ENCODE measurements at places on chromosomes 1 and 21.
A peak's percentile ranks its signal among the peaks of the same experiment; 100 is the strongest.

DNA sequence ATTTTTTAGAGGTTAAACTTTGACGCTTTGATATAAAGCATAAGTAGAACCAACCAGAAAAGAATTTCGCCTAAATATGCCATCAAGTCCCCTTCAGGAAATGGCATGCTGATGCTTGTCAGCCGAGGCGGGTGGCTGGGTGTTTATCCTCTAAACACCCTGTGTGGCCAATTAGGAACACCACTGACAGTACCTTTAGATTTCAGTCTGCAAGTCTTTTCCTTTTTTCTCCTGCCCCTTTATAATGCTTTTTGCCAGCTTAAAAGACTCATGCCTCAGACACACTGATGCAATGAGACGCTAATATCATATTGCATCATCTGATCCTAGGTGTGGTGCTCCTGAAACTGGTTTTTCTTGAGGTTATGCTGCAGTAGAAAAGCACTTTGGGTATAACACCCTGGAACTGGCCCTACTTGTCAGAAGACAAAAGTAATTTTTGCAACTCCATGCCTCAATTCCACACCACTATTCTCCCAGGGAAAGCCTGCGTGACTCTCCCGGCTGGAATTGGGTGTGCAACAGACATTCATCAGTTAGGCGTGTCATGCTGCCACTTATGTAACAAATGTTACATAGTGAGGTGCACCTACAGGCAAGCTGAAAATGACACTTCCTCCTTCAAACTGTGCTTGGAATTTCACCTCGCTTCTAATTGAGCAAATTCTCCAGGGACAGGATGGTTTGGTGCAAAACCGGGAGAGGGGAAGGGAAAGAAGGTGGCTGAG is 2.0 kb upstream of the RCC2 start:
- H3K4me1 ChIP-seq = peaks cover 13% of the 10 kb centered on the region
- H3K4me3 ChIP-seq = no peak overlapping the region
- DNase-seq = no peak
- peaks cover 3% of the 10 kb centered on the region for H3K36me3 ChIP-seq

GRCh38 chr1:231931146-231931545 is 304.6 kb downstream of the DISC1 start:
- H3K36me3 ChIP-seq = no peaks in the 10 kb centered on the region
- H3K4me1 ChIP-seq = peaks cover 48% of the 10 kb centered on the region
- no peak for DNase-seq
- no peak overlapping the region for H3K4me3 ChIP-seq

GRCh38 chr1:1806890-1807289 is 28.6 kb upstream of the NADK start:
- no peaks in the 10 kb centered on the region for H3K4me1 ChIP-seq
- no peak overlapping the region for H3K27ac ChIP-seq
- H3K4me3 ChIP-seq = no peak overlapping the region
- no peak for DNase-seq
- H3K27me3 ChIP-seq = no peaks in the 10 kb centered on the region

DNA sequence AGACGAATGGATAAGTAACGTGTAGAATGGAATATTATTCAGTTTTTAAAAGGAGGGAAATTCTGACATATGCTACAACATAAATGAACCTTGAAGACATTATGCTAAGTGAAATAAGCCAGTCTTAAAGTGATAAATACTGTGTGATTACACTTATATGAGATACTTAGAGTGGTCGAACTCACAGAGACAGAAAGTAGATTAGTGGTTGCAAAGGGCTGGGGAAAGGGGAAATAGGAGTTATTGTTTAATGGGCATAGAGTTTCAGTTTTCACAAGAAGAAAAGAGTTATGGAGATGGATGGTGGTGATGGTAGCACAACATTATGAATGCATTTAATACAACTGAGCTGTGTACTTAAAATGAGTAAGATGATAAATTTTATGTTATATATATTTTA is 14.7 kb upstream of the AHCYL1 start:
- H3K36me3 ChIP-seq = no peaks in the 10 kb centered on the region
- no peaks in the 10 kb centered on the region for H3K4me1 ChIP-seq
- DNase-seq = no peak
- H3K4me3 ChIP-seq = no peak overlapping the region

GRCh38 chr21:33015756-33016155 is 10.0 kb upstream of the OLIG2 start:
- H3K4me1 ChIP-seq = peaks cover 2% of the 10 kb centered on the region
- no peak for DNase-seq
- peaks cover 42% of the 10 kb centered on the region for H3K27me3 ChIP-seq
- no peak overlapping the region for H3K27ac ChIP-seq

DNA sequence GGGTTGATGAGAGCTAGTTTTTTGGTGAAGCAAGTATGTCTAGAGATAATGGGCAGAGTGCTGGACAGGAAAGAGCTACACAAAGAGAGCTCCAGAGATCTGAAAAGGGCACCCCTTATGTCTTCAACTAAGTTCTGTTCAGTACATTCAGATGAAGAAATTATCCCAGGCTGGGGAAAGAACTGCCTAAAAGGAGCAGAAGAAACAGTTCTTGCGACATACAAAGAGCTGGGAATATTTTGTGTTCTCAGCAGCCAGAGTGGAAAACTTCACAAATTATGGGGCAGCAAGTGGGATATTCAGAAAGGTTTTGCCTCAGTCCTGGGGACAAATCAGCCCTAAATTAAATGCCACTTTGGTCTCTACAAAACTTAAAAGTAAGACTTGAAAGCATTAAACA is 17.4 kb upstream of the CCN1 start:
- H3K4me3 ChIP-seq = no peak overlapping the region
- H3K4me1 ChIP-seq = peaks cover 2% of the 10 kb centered on the region
- no peak overlapping the region for H3K27ac ChIP-seq

DNA sequence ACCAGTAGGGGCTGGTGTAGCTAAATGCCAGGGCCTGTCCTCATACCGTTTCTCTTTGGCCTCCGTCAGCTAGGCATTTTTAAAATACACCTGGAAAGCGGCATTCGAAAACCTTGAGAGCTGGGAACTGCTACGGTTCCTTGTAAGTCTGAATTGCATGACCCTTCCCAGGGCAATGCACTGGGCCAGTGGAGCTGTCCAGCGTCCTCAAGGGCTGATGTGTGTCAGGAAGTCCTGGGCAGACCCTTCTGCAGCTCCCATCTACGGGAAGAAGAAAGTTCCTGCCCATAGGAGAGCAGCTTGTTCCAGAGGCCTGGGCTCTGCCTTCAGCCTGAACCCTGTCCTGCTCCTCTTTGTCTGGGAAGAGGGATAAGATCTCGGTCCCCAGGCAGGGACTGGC is 34.1 kb downstream of the UBASH3A start:
- no peak overlapping the region for H3K4me3 ChIP-seq
- no peaks in the 10 kb centered on the region for H3K36me3 ChIP-seq
- H3K4me1 ChIP-seq = no peaks in the 10 kb centered on the region
- H3K27ac ChIP-seq = no peak overlapping the region
- DNase-seq = peak; percentile 20

DNA sequence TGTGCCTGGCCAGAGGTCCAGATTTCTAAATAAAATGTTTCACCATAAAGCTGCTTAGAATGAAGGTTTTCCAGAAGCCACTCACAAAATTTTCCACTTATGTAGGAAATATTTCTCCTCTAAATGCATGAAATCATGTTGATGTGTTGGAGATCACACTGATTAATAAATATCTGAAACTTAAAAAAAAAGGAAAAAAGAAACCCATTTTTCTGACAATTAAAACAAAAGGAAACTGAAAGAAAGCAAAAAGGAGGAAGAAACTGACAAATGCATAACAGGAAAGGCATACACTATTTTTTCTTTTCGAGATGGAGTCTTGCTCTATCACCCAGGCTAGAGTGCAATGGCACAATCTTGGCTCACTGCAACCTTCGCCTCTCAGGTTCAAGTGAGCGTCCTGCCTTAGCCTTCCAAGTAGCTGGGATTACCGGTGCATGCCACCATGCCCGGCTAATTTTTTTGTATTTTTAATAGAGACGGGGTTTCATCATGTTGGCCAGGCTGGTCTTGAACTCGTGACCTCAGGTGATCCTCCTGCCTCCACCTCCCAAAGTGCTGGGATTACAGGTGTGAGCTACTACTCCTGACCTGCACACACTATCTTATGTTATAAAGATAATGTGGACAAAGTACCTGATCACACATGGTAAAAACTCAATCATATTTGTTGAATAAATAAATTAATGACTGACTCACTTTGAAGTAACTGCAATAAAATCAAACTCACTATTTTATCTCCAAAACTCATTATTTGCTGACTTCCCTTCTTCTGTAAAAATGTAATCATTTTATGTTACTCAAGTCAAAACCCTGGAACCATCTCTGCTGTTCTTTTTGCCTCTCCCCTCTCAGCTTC is 149.8 kb upstream of the NR5A2 start:
- DNase-seq = no peak
- no peaks in the 10 kb centered on the region for H3K27me3 ChIP-seq
- no peak overlapping the region for H3K4me3 ChIP-seq
- H3K4me1 ChIP-seq = peaks cover 2% of the 10 kb centered on the region
- H3K27ac ChIP-seq = no peak overlapping the region

GRCh38 chr1:248824701-248825100 is 1.0 kb downstream of the SH3BP5L start:
- no peak overlapping the region for H3K27ac ChIP-seq
- H3K4me3 ChIP-seq = peak overlapping the region; percentile 71
- no peaks in the 10 kb centered on the region for H3K27me3 ChIP-seq
- no peak for DNase-seq
- peaks cover 46% of the 10 kb centered on the region for H3K36me3 ChIP-seq

DNA sequence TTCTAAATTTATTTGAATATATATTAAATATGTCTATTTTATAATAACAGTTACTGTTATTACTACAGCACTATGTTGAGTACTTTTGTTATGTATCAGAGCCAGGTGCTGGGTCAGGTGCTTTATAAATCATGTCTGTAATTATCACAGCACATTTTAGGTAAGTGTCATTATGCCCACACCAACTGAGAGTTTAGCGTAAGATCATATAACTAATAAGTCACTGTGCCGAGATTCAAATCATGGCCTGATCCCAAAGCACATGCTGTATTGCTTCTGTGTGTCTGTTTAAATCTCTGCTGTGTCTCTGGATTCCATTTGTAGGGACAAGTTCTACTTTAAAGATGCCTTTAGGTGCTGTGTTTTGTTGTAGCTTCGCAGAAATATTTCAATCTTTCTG is 1.9 kb downstream of the GPSM2 start:
- DNase-seq = no peak
- no peak overlapping the region for H3K4me3 ChIP-seq
- H3K27ac ChIP-seq = no peak overlapping the region
- H3K4me1 ChIP-seq = peaks cover 2% of the 10 kb centered on the region

DNA sequence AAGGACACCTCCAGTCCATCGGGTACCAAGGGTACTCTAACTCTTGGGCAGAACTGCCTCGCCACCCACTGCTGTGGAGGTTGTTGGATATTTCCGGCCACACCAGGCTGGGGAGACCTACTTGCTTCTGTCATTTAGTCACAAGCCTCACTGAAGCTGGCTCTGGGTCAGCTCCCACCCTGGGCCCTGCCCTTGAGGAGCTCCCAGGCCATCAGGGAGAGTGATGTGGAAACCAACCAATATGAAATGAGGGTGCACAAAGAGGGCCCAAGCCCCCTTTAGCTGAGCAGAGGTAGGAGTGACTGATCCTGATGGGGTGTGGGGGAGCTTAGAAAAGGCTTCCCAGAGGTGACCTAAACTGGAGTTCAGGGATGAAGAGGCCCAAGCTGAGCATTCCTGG is 19.6 kb downstream of the PARS2 start:
- peaks cover 28% of the 10 kb centered on the region for H3K36me3 ChIP-seq
- no peak overlapping the region for H3K27ac ChIP-seq
- no peaks in the 10 kb centered on the region for H3K27me3 ChIP-seq
- no peak for DNase-seq
- H3K4me1 ChIP-seq = no peaks in the 10 kb centered on the region

DNA sequence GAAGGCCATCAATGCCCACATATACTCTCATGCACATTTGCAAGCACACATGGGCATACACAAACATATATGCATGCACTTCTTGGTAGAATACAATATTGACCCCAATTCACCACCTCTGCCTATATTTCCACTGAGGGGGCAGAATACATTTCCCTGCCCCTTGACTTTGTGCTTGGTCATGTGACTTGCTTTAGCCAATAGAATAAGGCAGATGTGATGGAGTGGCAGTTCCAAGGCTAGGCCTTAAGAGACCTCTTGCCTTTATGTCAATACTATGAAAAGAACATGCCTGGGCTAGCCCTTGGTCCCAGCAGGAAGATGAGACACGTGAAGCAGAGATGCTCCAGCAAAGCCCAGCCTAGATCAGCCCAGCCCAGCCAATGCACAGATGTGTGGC is 66.0 kb upstream of the GRIK3 start:
- no peak overlapping the region for H3K27ac ChIP-seq
- H3K36me3 ChIP-seq = no peaks in the 10 kb centered on the region
- no peak for DNase-seq

DNA sequence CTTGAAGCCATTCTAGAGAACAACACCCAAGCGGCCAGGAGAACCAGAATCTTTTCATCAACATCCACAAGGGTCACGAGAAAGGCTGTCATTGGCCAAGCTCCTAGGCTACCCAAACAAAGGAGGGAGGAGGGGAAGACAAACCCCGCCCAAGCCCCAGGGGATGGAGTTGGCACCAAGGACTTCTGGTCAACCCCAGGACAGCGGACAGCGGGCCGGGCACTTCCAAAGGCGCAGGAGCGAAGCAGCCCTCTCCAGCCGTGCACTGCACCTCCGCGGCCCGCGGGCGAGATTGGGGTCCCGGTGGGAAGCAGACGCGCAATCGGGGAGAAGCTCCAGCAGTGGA is at the start of gene CLIC6:
Gene CLIC6 (plus strand): TSS at position 192 of the 346 bp plus-strand sequence. CDS start 395 bp downstream, outside the sequence.
- no peaks in the 10 kb centered on the region for H3K4me1 ChIP-seq
- H3K27ac ChIP-seq = no peak within 1 kb of the TSS
- H3K36me3 ChIP-seq = no peaks in the 10 kb centered on the region
- H3K4me3 ChIP-seq = no peak within 1 kb of the TSS
- peaks cover 19% of the 10 kb centered on the region for H3K27me3 ChIP-seq

- H3K27me3 ChIP-seq = peaks cover 75% of the 10 kb centered on the region
- no peaks in the 10 kb centered on the region for H3K36me3 ChIP-seq
- no peak for DNase-seq
- peaks cover 3% of the 10 kb centered on the region for H3K4me1 ChIP-seq
- no peak overlapping the region for H3K4me3 ChIP-seq
Observed at GRCh38 chr1:67308136-67308535, 463 bp downstream of the IL12RB2 start.

GRCh38 chr1:226887006-226887405 is 16.6 kb downstream of the PSEN2 start:
- H3K27me3 ChIP-seq = no peaks in the 10 kb centered on the region
- H3K4me3 ChIP-seq = no peak overlapping the region
- peaks cover 1% of the 10 kb centered on the region for H3K4me1 ChIP-seq

DNA sequence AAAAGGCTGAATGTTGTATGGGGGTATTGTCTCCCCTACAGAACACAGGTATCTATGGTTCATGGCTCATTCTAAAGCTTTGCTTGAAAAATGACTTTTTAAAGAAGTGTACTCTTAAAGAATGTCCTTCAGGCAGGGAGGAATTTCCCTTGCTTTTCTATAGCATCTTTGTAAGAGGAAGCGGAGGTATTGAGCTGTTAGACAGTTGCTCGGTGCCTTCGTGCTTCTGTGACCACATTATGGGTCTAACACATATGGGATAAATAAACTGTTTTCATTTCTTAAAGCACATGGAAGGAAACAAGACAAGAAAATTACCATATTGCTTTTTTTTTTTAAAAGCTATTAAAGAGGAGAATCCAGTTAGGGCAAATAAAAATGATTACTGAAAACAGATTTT is 182.9 kb downstream of the NTNG1 start:
- H3K27me3 ChIP-seq = no peaks in the 10 kb centered on the region
- H3K4me1 ChIP-seq = peaks cover 3% of the 10 kb centered on the region
- H3K27ac ChIP-seq = no peak overlapping the region
- no peak for DNase-seq

Data from neuronal stem cell (in vitro differentiated cells).